ENCODE measurements at places on chromosomes 6 and 20. TPM values are rescaled to one million over a fixed set of nuclear protein-coding genes. Genes with fewer than 3 reads are reported as not detected.

DNA sequence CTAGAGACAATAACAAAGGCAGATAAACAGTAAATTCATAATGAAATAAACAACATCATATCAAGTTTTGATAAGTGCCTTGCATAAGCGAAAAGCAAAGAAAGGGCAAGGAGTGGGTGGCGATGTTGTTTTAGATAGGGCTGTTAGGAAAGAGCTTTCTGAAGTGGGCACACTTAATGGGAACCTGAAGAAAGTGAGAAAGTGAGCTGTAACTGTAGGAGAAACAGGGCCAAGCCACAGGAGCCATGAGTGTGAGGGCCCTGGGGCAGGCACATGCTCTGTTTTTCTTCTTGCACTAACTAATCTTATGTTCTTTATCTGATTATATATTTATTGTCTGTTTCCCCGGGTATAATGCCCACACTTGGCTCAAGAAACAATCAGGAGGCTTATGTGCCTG, 193.4 kb upstream of the SUPT3H start:
- DNase-seq, result no peak

DNA sequence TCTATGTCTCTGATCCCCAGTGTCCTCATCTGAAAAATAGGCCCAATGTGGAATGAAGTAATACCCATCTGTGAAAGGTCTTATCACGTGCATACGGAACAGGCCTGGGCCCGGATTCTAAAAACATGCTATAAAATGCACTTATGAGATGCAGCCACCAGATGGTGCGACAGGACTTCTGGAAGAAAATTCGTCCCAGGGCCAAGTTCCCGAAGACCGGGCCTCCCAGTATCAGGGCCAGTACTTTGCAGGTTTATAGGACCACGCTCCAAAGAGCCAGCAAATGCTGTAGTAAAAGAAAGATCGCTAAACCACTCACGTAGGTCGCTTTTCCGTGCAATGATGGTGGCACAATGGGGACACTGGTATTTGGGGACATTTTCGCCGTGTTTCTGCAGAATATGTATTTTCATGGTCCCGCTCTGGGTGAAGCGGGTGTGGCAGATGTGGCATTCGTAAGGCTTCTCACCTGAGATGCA, 10.6 kb downstream of the CTCFL start:
- DNase-seq, result no peak

DNA sequence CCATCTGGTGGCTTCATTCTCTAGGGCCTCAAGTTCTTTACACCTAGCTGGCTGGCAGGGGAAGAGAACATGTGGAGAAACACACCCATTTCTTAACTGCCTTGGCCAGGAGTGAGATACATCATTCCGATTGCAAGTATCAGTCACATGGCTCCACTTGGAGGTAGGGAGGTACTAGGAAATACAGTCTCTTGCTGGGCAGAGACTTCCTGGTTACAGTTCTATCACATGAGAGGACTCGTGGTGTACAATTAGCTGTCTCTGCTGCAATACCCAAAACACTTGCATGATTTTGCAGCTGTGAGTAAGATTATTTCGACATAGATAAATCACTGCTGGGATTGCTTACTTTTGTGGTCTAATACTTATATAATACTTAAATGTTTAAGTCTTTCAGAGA, 51.1 kb downstream of the GTF2H5 start:
- DNase-seq, result no peak

DNA sequence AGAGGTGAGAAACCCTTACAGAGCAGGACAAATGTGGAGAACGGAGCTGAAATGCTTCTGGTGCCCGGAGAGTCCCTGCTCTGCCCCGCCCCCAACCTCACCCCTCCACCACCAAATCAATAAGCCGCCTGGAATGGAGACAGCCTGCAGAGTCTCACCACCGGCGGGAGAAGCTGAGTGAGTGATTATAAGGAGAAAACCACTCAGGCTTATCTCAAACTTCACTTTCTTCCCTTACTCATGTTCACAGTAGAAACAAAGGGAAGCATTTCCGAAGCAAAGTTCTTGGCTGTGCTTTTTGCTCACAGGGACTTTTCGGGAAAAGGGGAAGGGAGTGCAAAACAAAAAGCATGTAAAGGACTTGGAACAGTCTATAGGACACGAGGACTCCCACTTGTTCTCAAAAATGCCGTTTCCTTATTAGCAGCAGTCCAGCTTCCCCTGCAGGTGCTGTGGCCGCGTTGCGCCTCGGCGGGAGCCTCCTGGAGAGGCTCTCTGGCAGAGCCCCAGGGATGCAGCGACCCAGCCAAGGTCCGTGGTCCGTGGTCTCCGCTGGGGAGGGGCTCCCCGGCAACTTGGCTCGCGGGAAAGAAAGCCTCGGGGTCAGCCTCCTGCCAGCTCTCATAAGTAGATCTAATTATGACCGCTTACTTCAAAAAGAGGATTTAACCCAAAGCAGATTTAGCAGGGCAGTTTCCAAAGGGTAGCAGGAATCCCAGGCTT, 64.8 kb upstream of the TMEM30A start:
- no peak for DNase-seq

- no peak for DNase-seq
These were observed 356.8 kb upstream of the AGPAT4 start for GRCh38 chr6:161630674-161631073.

Gene ZC3H12D
- total RNA-seq, result 2.2 TPM

Gene SLC26A8
- total RNA-seq, result 0.42 TPM
